ENCODE measurements at places on chromosomes 4 and X. TPM values are rescaled to one million over a fixed set of nuclear protein-coding genes. Genes with fewer than 3 reads are reported as not detected.

DMRTC1B gene
- 0.94 TPM for polyA plus RNA-seq

TRPC5OS gene
- polyA plus RNA-seq, result not detected

UGT2B10 gene
- polyA plus RNA-seq, result not detected

WAS gene
- 9.6 TPM for polyA plus RNA-seq

ATG4A gene
- polyA plus RNA-seq, result 8.8 TPM

ITIH6 gene
- not detected for polyA plus RNA-seq

ANOS1 gene
- 2.5 TPM for polyA plus RNA-seq

RTL5 gene
- 6.9 TPM for polyA plus RNA-seq

CENPVL2 gene
- polyA plus RNA-seq, result not detected

FGFR3 gene
- 2.8 TPM for polyA plus RNA-seq

RAB33A gene
- polyA plus RNA-seq, result 0.95 TPM

ATP1B4 gene
- not detected for polyA plus RNA-seq

CSAG2 gene
- not detected for polyA plus RNA-seq

FGFBP1 gene
- polyA plus RNA-seq, result not detected

PDGFRA gene
- polyA plus RNA-seq, result 14.2 TPM

GAGE2A gene
- polyA plus RNA-seq, result not detected

BMP3 gene
- 0.01 TPM for polyA plus RNA-seq

ARSJ gene
- 2.2 TPM for polyA plus RNA-seq

UGT2A1 gene
- polyA plus RNA-seq, result not detected

CT45A2 gene
- polyA plus RNA-seq, result not detected

CD38 gene
- 4.5 TPM for polyA plus RNA-seq

DKK2 gene
- 0.03 TPM for polyA plus RNA-seq

DBET gene
- not detected for polyA plus RNA-seq
